ENCODE measurements at places on chromosomes 1 and 21.
A peak's percentile ranks its signal among the peaks of the same experiment; 100 is the strongest.

GRCh38 chr1:212127221-212127620 is 91.7 kb downstream of the DTL start:
- DNase-seq: no peak
- H3K4me3 ChIP-seq: no peak overlapping the region
- H3K36me3 ChIP-seq: no peaks in the 10 kb centered on the region
- no peak overlapping the region for H3K27ac ChIP-seq
- H3K4me1 ChIP-seq: no peaks in the 10 kb centered on the region
- H3K27me3 ChIP-seq: no peaks in the 10 kb centered on the region

DNA sequence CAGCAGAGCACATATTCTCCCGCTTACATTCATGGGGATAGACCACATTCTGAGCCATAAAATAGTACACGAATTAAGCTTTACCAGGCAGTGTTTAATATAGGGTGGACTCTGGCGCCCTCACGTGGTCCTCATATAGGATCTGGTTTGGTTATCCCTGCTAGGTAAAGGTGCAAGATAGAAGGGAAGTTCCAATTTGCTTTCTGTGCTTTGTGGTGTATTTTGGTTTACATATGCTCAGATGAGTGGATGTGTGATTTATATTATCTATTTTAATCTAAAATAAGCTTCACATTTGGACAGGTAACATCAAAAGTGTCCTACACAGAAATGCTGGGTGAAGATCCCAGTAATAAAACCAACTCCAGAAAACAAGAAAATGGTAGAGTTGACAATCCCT is 3.6 kb downstream of the CR1 start:
- peak overlapping the region; percentile 3 for H3K4me3 ChIP-seq
- H3K27ac ChIP-seq: no peak overlapping the region
- peak; percentile 86 for DNase-seq

DNA sequence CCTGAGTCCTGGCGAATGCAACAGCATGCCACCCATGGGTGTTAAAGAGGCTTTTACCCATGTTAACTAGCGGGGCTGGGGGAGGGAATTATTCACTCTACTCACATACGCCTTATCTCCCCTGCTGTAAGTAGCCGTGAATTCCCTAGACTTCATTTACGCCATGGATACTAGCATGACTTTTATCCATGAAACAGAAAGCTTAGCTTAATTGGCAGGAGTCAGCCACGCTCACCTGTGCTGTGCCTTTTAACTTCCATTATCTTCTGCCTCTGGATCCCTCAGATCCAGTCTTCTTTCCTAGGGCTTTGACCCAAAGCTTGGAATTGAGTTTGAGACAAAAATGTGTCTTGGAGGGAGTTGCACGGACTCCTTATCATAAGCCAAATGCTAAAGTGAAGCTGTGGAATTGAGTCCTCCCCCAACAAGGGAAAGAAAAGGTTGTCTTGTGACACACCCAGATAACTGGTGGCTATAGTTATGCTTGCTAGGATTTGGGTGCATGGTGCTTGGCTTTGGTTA is 9.7 kb upstream of the NASP start:
- H3K36me3 ChIP-seq: peaks cover 7% of the 10 kb centered on the region
- no peak for DNase-seq
- no peaks in the 10 kb centered on the region for H3K27me3 ChIP-seq
- H3K4me3 ChIP-seq: no peak overlapping the region
- H3K4me1 ChIP-seq: peaks cover 6% of the 10 kb centered on the region

DNA sequence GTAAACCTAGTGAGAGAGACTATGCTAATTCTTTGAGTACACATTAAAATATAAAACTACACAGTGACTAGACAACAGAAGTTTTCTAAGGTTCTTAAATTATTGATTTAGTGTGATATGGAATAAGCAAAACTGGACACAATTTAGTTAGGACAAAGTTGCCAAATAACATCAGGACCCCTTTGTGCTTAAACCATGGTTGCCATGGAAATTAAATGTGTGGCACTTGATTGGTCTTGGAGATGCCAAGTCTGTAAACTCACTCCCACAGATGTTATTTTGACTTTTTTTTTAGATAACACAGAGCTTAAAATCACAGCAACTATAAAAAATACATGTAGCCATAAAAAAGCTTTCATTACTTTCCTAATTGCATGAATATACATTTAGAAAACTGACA is 234.6 kb downstream of the BRINP3 start:
- no peaks in the 10 kb centered on the region for H3K4me1 ChIP-seq
- no peaks in the 10 kb centered on the region for H3K27me3 ChIP-seq
- H3K36me3 ChIP-seq: no peaks in the 10 kb centered on the region
- H3K27ac ChIP-seq: no peak overlapping the region
- H3K4me3 ChIP-seq: no peak overlapping the region
- DNase-seq: no peak

- no peaks in the 10 kb centered on the region for H3K36me3 ChIP-seq
- no peak for DNase-seq
- no peaks in the 10 kb centered on the region for H3K27me3 ChIP-seq
- H3K4me3 ChIP-seq: no peak overlapping the region
- H3K4me1 ChIP-seq: no peaks in the 10 kb centered on the region
- no peak overlapping the region for H3K27ac ChIP-seq
Observed at GRCh38 chr1:61426885-61427284, 298.1 kb downstream of the TM2D1 start.

DNA sequence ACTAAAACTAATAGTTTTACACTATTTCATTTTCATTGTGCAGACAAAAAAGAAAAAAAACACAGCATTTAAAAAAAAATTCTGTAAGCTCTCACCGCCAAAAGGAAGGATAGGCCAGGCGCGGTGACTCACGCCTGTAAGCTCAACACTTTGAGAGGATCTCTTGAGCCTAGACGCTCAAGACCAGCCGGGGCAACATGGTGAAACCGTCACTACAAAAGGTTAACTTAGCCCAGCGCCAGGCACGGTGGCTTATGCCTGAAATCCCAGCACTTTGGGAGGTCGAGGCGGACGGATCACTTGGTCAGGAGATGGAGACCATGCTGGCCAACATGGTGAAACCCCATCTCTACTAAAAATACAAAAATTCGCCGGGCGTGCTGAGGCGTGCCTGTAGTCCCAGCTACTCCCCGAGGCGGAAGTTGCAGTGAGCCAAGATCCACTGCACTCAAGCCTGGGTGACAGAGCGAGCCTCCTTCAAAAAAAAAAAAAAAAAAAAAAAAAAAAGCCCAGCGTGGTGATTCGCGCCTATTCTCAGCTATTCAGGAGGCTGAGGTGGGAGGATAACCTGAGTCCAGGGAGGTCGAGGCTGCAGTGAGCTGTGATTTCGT is 14.3 kb upstream of the SPEN start:
- peak overlapping the region; percentile 82 for H3K4me3 ChIP-seq
- peak; percentile 86 for DNase-seq
- no peaks in the 10 kb centered on the region for H3K36me3 ChIP-seq
- peaks cover 67% of the 10 kb centered on the region for H3K4me1 ChIP-seq

- no peak overlapping the region for H3K4me3 ChIP-seq
- H3K27me3 ChIP-seq: no peaks in the 10 kb centered on the region
- no peak for DNase-seq
Observed at GRCh38 chr1:227192163-227192562, 126.1 kb downstream of the CDC42BPA start.

GRCh38 chr21:41568606-41569385 is 60.8 kb upstream of the TMPRSS2 start:
- DNase-seq: no peak
- no peak overlapping the region for H3K4me3 ChIP-seq
- H3K4me1 ChIP-seq: no peaks in the 10 kb centered on the region
- H3K27ac ChIP-seq: no peak overlapping the region

DNA sequence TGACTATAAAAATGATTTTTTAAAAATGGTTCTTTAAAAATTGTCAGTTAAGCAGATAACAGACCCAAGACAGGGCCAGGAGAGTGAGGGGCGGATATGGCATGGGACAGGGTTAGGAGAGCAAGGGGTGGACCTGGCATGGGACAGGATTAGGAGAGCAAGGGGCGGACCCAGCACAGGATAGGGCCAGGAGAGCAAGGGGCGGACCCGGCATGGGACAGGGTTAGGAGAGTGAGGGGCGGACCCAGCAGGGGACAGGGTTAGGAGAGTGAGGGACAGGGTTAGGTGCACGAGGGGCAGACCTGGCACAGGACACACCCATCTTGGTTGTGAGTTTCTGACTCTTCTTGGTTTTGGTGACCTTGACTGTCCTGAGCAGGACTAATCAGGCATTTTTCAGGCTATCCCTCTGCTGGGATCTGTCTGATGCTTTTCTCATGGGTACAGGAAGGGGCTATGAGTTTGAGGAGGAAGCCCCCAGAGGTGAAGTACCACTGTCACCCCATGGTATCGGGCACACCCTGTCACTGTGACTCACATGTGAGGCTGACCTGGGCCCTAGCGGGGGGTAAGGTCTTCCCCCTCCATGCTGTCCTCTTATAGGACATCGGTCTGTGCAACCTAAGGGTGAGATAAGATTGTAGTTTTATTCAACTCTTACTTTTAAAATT is 159.0 kb upstream of the COL6A1 start:
- H3K36me3 ChIP-seq: no peaks in the 10 kb centered on the region
- DNase-seq: no peak
- H3K4me3 ChIP-seq: no peak overlapping the region
- H3K27me3 ChIP-seq: no peaks in the 10 kb centered on the region
- peaks cover 36% of the 10 kb centered on the region for H3K4me1 ChIP-seq
- H3K27ac ChIP-seq: no peak overlapping the region

- no peak for DNase-seq
- H3K36me3 ChIP-seq: no peaks in the 10 kb centered on the region
- H3K4me3 ChIP-seq: no peak overlapping the region
- no peak overlapping the region for H3K27ac ChIP-seq
Observed at GRCh38 chr1:110610696-110611286, 4.6 kb upstream of the KCNA2 start.

DNA sequence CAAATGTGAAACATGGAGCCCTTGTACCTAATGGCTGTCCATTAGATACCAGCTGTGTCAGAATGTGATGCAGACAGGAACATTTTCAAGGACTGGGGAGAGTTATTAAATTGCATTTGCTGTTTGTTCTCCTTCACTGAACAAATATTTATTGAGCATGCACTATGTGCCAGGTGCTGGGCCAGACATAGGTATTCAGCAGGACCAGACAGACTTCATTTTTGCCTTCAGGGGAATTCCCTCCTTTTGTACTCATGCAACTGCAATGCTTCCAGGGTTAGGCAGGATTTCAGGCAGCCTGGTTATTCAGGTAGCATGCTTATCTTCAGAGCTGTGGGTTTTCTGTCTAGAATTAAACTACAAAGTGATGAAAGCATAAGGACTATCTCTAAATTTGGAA is 64.2 kb upstream of the SMYD2 start:
- no peaks in the 10 kb centered on the region for H3K27me3 ChIP-seq
- no peaks in the 10 kb centered on the region for H3K36me3 ChIP-seq
- peaks cover 6% of the 10 kb centered on the region for H3K4me1 ChIP-seq
- H3K27ac ChIP-seq: no peak overlapping the region
- H3K4me3 ChIP-seq: no peak overlapping the region
- no peak for DNase-seq

All from spleen (tissue), 13 donors.